ENCODE measurements at places on chromosomes 13 and 19.

GRCh38 chr19:53019684-53020083 lies 6.0 kb downstream of the ERVV-1 start:
- no peak for DNase-seq

DNA sequence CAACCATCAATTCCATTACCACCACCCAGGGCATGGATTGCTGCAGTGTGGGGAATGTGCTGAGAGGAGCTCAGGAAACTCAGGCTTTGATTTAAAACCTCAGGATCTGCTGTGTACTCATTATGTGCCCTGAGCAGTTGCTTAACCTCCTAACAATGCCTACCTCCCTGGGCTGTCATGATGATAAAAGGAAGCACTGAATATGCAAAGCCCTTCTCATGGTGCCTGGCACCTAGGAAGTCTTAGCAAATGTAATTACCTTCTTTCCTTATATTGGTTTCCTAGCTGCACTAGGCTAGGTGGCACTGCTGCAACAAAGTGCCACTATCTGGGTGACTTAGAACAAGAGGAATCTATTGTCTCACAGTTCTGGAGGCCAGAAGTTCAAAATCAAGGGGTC lies 62.2 kb downstream of the KCTD12 start:
- DNase-seq, result no peak

DNA sequence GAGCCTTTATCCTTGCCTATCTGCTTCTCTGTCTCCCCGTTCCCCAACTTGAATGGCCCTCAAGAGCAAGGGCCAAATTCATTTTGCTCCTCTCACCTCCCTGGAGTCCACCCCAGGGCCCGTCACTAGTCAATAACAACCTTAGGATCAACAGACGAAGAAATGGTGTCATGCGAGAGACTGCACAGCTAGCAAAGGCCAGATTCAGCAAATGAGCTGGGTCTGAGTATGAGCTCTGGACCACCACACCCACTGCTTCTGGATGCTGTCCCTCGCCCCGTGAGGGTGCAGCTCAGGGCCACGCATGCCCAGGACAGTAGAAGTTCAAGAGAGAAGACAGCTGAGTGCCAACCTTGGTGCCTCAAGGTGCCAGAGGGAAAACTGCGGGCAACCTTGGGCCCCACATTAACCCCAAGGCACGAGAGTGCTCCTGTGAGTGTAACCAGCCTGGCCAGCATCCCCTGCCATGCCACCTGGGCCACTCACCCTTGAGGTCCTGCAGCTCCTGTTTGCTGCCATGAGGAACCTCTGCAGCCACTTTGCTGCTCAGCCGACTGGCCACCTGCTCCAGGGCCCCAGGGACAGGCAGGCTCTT lies 11.8 kb upstream of the AKAP8L start:
- DNase-seq, result no peak

DNA sequence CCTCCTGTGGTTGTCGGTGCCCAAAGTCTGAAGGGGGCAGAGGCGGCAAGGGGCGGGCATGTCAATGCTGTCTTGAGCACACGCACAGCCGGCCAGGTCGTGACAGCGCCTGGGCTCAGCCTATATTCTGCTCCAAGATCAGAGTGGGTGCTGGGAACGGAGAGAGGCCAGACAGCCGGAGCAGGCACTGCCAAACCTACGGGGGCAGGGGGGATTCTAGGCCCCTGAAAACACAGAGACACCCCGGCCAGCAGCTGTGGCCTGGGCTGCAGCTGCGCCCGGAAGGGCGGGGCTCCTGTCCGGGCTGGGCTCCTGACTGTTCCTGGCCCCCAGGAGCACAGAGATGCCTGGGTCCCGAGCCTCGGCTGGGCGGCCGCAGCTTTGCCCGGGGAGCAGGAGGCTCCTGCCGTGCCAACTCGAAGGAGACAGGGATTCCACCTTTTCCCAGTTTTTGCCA lies 2662.9 kb upstream of the PCDH20 start:
- peak; percentile 79 for DNase-seq

GRCh38 chr19:661427-662196 lies 1.4 kb downstream of the RNF126 start:
- no peak for DNase-seq

DNA sequence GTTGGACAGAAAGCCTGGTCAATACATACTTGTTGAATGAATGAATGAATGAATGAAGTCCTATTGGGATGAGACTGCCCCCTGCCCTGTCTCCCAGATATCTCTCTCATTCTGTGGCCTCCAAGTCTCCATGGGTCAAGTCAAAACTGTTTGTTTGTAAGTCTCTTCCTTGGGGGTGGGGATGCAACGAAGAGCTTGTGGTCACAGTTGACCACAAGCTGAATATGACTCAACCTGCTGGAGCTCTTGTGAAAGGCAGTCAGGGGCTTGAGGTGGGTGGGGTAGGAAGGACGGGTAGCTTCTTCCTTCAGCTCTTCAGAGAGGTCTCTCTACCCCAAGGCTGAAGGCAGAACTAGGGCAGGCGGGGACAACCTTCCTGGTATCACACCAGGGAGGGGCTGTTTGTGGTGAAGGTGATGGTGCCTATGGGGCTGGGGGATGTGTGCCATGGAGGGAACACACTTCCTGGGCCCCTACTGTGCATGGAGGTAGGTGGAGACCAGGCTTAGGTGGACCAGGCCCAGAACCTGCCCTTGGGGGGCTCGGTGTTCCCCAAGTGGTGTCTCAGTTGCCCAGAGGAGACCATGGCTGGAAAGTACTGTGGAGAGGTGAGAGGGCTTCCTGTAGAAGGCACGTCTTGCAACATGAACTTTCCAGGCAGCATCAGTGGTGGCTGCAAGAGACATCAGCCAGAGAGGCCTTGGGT lies 8.0 kb downstream of the MYO1F start:
- DNase-seq, result no peak

All from NCI-H146 (cell line).